Immature natural killer cell (primary cell): ENCODE measurements at places on chromosomes 16 and 17.

DNA sequence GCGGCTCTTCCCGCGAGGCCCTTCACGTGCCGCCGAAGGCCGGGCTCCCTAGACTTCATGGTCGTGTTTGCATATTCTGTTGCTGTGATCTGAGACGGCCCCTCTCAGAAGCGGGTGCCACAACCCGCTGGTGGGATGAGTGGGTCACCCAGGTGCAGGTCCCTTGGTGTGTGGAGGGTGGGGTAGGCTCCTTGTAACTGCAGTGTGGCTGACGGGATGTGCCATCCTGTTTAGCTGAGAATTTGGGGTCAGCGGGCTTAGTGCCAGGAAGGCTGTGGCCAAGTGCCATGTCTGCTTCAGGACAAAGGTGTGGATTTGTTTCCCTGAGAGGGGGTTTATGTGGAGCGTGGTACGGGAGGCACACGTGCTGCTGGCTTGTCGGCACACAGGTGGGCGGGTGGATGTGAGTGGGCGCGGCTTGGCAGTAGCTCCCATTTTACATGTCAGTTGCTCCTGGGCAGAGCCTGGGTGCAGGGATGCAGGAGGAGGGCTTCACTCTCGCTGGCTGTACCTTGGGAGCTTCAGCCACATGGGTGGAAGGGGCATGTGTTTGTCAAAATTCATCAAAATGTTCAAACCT, 9.2 kb upstream of the WFIKKN1 start:
- DNase-seq = no peak
- no peaks in the 10 kb centered on the region for H3K36me3 ChIP-seq
- no peak overlapping the region for H3K27ac ChIP-seq
- no peaks in the 10 kb centered on the region for H3K27me3 ChIP-seq
- H3K4me3 ChIP-seq = no peak overlapping the region
- H3K4me1 ChIP-seq = no peaks in the 10 kb centered on the region

DNA sequence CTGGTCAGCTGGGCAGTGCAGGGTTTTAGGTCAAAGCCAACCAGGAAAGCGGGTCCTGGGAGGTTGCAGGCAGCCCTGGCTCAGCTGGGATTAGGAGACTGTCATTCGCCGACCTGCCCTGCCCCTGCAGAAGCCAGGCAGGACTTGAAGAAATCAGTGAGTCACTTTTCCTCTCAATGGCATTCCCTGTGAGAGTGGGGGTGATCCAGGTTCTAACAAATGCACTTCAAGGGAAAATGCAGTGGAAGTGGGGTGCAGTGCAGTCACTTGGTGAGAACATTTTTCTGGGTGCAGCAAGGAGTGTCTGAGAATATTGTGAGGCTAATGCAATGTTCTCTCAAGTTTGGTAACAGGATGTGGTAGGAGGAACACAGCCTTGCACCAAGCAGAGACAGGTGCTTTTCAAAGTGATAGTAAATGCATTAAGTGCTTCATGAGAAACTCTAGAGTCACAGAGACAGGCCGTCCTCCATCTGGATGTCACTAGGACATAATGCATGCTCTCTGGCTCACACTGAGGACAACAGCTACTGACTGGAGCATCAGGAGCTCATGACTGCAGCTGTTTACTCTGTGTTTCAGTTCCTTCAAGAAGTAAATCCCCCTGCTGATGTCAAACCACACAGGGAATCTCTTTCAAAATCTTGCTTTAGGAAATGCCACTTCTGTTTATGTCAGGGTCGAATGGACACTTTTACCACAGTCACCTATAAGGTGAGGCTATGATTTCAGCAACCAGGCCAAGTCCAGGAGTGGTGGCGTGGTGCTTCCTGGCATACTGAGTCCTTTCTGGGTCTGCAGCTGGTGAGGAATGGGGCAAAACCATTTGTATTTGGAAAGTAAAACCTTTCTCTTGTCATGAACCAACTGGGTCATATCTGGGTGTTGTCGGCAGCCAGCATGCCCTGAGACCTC, 16.7 kb downstream of the CDK5R1 start:
- peak overlapping the region; percentile 97 for H3K27ac ChIP-seq
- no peaks in the 10 kb centered on the region for H3K36me3 ChIP-seq
- H3K4me3 ChIP-seq = peak overlapping the region; percentile 77
- peaks cover 72% of the 10 kb centered on the region for H3K4me1 ChIP-seq
- H3K27me3 ChIP-seq = peaks cover 2% of the 10 kb centered on the region

GRCh38 chr16:50152351-50152806, 727 bp upstream of the TENT4B start:
- DNase-seq = peak; percentile 82
- peaks cover 22% of the 10 kb centered on the region for H3K27me3 ChIP-seq
- no peaks in the 10 kb centered on the region for H3K36me3 ChIP-seq
- H3K4me1 ChIP-seq = peaks cover 40% of the 10 kb centered on the region
- peak overlapping the region; percentile 92 for H3K27ac ChIP-seq

GRCh38 chr17:70552230-70552981, 383.1 kb downstream of the KCNJ2 start:
- no peaks in the 10 kb centered on the region for H3K27me3 ChIP-seq
- no peaks in the 10 kb centered on the region for H3K4me1 ChIP-seq

- H3K4me1 ChIP-seq = no peaks in the 10 kb centered on the region
- DNase-seq = no peak
- H3K36me3 ChIP-seq = no peaks in the 10 kb centered on the region
- peaks cover 4% of the 10 kb centered on the region for H3K27me3 ChIP-seq
These were observed 911.6 kb upstream of the EEF2KMT start for GRCh38 chr16:6009151-6009550.

GRCh38 chr17:82001571-82002056, 21.1 kb downstream of the CENPX start:
- H3K36me3 ChIP-seq = no peaks in the 10 kb centered on the region
- H3K4me3 ChIP-seq = no peak overlapping the region
- no peak overlapping the region for H3K27ac ChIP-seq
- no peaks in the 10 kb centered on the region for H3K27me3 ChIP-seq
- H3K4me1 ChIP-seq = no peaks in the 10 kb centered on the region
- DNase-seq = no peak

- H3K4me3 ChIP-seq = no peak overlapping the region
- H3K27ac ChIP-seq = no peak overlapping the region
- no peaks in the 10 kb centered on the region for H3K4me1 ChIP-seq
These were observed 199.5 kb downstream of the ZNF18 start for GRCh38 chr17:11797803-11798202.

DNA sequence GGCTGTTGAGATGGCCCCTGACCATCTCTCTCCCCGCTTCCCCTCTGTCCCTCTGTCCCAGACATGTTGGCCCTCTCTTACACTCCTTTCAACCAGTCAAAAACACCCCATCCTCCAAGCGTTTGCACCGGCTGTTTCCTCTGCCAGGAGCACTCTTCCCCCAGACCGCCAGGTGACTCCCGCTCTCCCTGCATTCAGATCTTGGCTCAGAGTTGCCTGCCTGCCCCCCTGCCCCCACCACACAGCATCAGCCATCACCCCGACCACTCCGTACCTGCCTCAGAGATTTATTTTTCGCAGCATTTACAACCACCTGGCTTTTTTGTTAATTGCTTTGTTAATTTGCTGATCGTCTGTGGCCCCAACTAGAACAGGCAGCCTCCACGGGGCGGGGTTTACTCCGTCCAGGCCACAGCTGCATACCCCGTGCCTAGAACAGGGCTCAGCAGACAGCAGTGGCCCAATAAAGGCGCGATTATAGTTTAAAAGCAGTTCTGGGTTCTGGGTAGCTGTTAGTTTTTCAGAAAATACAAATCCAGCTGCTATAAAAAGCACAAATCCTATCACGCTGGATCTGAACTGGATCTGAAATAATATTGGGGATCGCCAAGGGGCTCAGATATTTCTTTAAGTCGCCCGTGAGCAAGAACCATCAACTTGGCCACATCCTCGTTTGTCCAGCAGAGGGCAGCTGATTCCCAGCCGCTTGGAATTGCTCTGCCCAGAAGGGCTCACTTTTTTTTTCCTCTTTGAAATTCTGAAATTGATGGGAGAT, 173.6 kb downstream of the IRF8 start:
- no peaks in the 10 kb centered on the region for H3K27me3 ChIP-seq
- no peaks in the 10 kb centered on the region for H3K36me3 ChIP-seq
- no peak for DNase-seq
- no peak overlapping the region for H3K27ac ChIP-seq
- no peaks in the 10 kb centered on the region for H3K4me1 ChIP-seq
- no peak overlapping the region for H3K4me3 ChIP-seq

DNA sequence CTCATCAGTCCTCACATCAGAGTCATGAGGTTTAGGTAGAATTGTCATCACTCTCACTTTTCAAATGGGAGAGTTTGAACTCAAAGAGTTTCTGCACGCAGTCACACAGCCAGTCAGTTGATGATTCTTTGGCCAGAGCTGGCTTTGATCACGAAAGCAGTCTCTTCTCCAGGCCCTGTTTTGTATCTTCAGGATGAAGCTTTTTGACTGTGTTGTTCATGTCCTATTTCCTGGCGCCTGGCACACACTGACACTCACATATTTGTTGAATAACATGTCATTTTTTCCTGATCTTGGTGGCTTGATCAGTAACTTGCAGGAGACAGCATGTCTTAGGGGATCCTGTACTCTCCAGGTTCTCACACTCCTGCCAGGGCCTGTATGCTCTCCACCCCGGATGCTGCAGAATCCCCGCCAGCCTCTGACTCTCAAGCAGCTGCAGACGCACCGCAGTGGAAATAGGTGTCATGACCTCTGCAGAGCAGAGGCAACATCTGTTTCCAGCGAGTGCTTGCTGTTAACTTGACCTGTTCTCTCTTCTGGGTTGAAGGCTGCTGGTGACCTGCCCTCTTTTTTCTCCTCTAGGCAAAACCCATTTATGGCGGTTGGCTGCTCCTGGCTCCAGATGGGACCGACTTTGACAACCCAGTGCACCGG, 33.0 kb downstream of the MPRIP start:
- H3K27ac ChIP-seq = no peak overlapping the region
- peaks cover 15% of the 10 kb centered on the region for H3K36me3 ChIP-seq
- no peak for DNase-seq

- no peak overlapping the region for H3K4me3 ChIP-seq
- no peaks in the 10 kb centered on the region for H3K36me3 ChIP-seq
- no peak for DNase-seq
- no peaks in the 10 kb centered on the region for H3K4me1 ChIP-seq
- peaks cover 2% of the 10 kb centered on the region for H3K27me3 ChIP-seq
- H3K27ac ChIP-seq = no peak overlapping the region
These were observed 17.8 kb upstream of the METRNL start for GRCh38 chr17:83061586-83061985.

- H3K36me3 ChIP-seq = no peaks in the 10 kb centered on the region
- DNase-seq = peak; percentile 59
- H3K4me1 ChIP-seq = peaks cover 2% of the 10 kb centered on the region
- H3K27me3 ChIP-seq = peaks cover 2% of the 10 kb centered on the region
- H3K4me3 ChIP-seq = no peak overlapping the region
These were observed 23.2 kb downstream of the TMEM92 start for GRCh38 chr17:50297407-50297865.

- no peak overlapping the region for H3K27ac ChIP-seq
- no peak overlapping the region for H3K4me3 ChIP-seq
- DNase-seq = no peak
- H3K4me1 ChIP-seq = no peaks in the 10 kb centered on the region
- no peaks in the 10 kb centered on the region for H3K36me3 ChIP-seq
- H3K27me3 ChIP-seq = peaks cover 14% of the 10 kb centered on the region
These were observed 124.0 kb upstream of the NLRP1 start for GRCh38 chr17:5708344-5708743.

- DNase-seq = peak; percentile 74
- no peak overlapping the region for H3K4me3 ChIP-seq
- H3K27ac ChIP-seq = no peak overlapping the region
- no peaks in the 10 kb centered on the region for H3K36me3 ChIP-seq
- no peaks in the 10 kb centered on the region for H3K27me3 ChIP-seq
- peaks cover 16% of the 10 kb centered on the region for H3K4me1 ChIP-seq
These were observed 3.4 kb downstream of the STH start for GRCh38 chr17:46002311-46002972.

DNA sequence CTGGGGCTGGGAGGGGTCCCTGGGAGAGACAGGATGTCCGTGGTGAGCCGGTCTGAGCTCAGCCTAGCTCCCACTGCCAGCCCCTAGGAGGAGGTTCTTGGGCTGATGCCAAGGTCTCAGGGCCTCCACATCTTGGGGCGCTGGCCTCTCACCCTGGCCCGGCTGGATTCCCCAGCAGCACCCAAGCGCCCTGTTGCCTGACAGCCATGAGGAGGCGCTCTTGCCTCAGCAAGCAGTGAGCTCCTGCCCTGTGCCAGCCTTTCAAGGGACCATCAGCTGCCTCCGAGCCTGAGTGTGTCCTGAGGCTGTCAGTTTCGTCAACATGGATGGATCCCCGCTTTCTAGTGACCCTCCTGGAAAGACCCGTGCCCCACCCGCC, 234.9 kb upstream of the CIBAR2 start:
- H3K27ac ChIP-seq = no peak overlapping the region
- DNase-seq = no peak
- no peaks in the 10 kb centered on the region for H3K4me1 ChIP-seq
- H3K4me3 ChIP-seq = no peak overlapping the region
- H3K27me3 ChIP-seq = peaks cover 2% of the 10 kb centered on the region

DNA sequence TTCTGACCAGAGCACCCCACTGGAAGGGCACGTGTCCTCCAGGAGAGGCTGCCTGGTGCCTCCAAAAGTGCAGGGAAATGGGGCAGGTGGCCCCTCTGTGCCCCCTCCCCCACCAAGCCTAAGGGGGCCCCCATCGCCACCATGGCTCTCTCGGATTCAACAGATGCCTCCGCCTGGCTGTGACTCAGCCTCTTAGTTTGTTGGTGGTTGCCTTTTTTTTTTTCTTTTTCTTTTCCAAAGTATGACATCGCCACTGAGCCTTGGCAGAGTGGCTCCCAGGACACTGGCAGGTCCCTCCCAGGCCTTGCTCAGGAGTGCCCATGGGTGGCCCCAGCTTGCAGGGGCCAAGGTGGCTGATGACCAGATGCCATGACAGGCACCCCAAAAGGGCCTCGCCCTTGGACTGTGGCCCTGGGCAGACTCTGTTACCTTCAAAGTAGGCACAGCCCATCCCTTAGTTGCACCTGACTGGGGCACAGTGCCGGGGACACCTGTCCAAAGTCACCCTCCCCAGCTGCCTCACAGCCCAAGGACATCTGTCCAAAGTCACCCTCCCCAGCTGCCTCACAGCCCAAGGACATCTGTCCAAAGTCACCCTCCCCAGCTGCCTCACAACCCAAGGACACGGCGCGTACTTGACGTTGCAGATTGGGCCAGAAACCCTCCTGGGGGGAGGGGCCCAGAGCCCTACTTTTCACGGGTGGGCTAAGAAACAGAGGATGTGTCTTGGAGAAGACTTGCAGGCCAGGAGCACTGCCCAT, 29.6 kb downstream of the NPTX1 start:
- no peak overlapping the region for H3K27ac ChIP-seq
- peaks cover 3% of the 10 kb centered on the region for H3K27me3 ChIP-seq
- H3K36me3 ChIP-seq = no peaks in the 10 kb centered on the region
- H3K4me3 ChIP-seq = no peak overlapping the region
- DNase-seq = no peak

- peaks cover 3% of the 10 kb centered on the region for H3K27me3 ChIP-seq
- no peak overlapping the region for H3K4me3 ChIP-seq
- no peak for DNase-seq
- H3K27ac ChIP-seq = no peak overlapping the region
- no peaks in the 10 kb centered on the region for H3K4me1 ChIP-seq
These were observed 27.2 kb upstream of the WWOX start for GRCh38 chr16:78072275-78072674.

- H3K4me1 ChIP-seq = no peaks in the 10 kb centered on the region
- H3K36me3 ChIP-seq = no peaks in the 10 kb centered on the region
These were observed 19.4 kb upstream of the FASN start for GRCh38 chr17:82117139-82118090.
